Cortex of kidney (tissue), 1 donor: ENCODE measurements at places on chromosomes 16 and 17.

- no peak for DNase-seq
These were observed at the start of gene JMJD8 for GRCh38 chr16:684071-684794. JMJD8 (minus strand) TSS chr16:684334; CDS start chr16:684319, 15 bp downstream.

GRCh38 chr16:1532771-1533170 lies 695 bp upstream of the TMEM204 start:
- DNase-seq: no peak

GRCh38 chr16:24552705-24553246 lies 13.4 kb downstream of the RBBP6 start:
- DNase-seq: no peak

DNA sequence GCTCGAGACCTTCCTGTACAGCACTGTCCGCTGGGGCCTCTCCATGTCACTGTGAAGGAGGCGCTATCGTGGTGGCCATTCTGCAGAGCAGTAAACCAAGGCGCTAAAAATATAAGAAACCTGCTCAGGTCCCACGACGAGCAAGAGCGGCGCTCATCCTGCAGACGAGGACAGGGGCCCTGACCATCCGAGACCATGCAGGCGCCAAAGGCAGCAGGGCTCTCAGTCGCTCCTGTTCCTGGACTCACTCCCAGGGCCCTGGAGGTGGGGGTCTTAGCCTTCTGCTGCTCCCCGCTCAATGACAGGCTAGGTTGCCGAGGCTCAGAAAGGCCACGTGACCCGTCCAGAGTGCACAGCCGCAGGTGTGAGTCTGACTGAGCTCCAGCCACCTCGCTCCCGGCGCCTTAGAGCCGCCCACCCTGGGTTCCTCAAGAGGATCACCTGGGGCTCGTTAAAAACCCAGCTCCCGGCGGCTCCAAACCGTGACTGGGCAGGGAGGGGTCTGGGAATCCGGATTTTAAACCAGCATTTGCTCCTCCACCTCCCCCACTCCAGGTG lies 509 bp upstream of the ATP2C2 start:
- no peak for DNase-seq

DNA sequence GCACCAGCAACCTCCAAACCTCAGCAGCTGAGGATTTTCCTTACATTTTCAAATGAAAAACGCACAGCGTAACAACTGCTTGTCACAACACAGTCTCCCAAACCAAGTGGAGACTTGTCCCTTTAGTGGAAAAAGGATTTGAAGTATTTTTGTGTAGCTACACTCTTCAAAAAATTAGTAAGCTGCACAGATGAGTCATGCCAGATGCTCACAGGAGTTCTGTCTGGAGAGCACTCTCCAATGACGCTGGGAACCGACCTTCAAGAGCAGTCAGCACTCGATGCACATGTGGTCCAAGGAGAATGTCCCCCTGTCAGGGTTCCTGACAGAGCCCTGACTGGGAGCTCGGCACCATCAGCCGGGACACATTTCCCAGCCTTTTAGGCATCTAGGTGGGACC lies 39.8 kb downstream of the MAP1LC3B start:
- DNase-seq: no peak

DNA sequence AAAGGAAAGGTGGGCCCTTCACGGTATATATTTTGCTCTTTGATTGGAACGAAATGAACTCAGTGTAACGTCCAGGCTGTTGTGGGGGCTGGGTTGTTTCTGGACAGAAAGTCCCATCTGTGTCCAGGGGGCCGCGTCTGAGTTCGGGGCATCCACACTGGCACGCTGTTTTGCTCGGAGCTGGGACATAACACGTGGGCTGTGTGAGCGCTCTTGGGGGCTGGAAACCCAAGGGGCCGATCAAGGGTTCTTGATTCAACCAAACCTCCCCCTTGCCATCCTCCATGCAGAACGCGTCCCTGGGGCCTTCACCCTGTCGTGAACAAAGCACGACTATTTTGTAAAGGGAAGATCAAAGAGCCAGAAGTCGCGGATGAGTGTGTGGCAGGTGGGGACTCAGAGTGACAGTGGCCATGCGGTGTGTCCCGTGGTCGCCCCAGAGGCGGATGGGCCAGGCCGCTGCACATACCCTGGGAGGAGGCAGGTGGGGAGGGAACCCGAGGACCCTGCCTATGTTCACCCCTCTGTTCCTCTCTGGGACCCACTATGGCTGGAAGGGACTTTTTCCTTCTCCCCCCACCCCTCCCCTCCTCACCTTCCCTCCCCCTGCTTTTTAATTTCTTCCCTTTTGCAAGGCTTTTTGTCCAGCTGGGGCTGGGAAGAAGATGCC lies 387.2 kb downstream of the SEC14L1 start:
- no peak for DNase-seq
